ENCODE measurements at places on chromosomes 5 and 9.

- peak; percentile 78 for DNase-seq
These were observed 15.7 kb downstream of the FER start for GRCh38 chr5:108763222-108763916.

GRCh38 chr5:80357671-80358070, 37.9 kb downstream of the SPZ1 start:
- no peak for DNase-seq

DNA sequence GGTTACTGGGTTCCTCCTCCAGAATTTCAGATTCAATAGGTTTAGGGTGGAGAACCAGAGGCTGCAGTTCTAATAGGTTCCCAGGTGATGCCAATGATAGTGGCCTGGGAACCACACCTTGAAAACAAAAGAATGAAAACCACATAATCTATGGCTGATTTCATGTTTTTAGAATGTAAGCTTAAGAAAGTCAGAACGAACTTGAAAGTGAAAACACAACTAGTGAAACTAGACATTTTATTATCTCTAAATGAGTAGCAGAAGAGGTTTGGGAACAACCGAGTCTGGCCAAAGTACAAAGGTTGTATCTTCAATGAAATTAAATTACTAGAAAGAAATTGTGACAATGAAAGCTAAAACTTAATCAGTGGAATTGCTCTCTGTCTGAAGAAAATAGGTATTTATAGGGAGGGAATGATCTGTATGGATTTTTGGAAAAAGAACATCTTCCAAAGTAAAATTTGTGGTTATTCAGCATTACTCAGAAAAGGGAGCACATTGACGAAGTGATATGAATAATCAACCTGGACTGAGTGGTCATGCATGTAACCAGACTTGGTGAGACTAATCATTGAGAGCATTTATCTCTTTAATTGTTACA, 24.9 kb upstream of the CEP120 start:
- no peak for DNase-seq

- no peak for DNase-seq
These were observed 648.7 kb upstream of the CDH18 start for GRCh38 chr5:20636686-20637085.

- no peak for DNase-seq
These were observed 8.2 kb downstream of the IL17B start for GRCh38 chr5:149370878-149371277.

GRCh38 chr5:33901156-33901555, 9.4 kb upstream of the ADAMTS12 start:
- DNase-seq, result no peak

- no peak for DNase-seq
These were observed 9.9 kb upstream of the SPARC start for GRCh38 chr5:151696470-151697061.

DNA sequence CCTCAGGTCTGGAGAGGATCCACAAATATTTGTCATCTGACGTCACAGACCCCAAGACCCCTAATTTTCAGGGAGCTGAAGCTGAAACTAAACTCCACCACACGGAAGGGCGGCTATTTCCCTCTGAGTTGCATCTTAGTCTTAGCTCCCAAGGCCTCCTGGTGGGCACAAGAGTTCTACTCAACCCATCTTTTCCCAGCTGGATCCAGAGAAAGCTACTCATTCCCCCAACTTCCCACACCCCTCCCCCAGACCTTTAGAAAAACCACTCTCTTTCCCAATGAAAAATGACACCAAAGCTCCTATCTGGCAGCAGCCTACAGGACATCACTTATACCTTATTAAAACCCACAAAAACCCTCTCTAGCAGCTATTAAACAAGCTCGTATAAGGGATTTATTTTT, 67.1 kb upstream of the SLC1A1 start:
- no peak for DNase-seq

GRCh38 chr5:126074538-126074937, 348.7 kb upstream of the GRAMD2B start:
- no peak for DNase-seq

GRCh38 chr5:122165559-122166078, 36.3 kb downstream of the ZNF474 start:
- DNase-seq, result no peak

DNA sequence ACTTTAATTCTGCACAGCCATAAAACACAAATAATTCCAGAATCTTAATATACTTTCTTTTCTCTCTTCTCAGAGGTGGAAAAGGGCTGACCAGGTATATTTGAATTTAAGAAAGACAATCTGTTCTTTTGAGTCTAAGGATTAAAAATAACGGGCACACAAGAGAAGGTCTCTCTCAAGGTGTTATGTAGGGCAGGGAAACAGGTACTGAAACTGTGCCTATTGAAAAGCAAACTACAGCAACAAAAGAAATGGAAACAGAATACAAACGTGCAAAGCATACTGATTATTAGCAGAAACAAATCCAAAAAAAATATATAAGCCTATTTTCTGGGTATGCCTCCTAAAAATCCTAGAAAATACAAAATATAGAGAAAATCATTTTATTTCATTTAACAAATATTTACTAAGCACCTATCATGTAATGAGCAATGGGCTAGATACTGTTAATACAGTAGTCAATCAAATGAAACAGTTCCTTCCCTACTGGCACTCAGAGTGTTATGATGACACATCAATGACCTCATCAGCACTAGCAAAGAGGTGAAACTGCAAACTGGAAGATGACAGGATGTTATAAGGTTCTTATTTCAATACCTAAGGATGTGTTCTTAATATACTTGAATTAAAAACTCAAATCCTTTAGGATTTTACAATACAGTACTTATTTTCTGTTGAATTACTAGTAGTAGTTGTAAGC, 87.7 kb downstream of the AUH start:
- DNase-seq, result no peak

DNA sequence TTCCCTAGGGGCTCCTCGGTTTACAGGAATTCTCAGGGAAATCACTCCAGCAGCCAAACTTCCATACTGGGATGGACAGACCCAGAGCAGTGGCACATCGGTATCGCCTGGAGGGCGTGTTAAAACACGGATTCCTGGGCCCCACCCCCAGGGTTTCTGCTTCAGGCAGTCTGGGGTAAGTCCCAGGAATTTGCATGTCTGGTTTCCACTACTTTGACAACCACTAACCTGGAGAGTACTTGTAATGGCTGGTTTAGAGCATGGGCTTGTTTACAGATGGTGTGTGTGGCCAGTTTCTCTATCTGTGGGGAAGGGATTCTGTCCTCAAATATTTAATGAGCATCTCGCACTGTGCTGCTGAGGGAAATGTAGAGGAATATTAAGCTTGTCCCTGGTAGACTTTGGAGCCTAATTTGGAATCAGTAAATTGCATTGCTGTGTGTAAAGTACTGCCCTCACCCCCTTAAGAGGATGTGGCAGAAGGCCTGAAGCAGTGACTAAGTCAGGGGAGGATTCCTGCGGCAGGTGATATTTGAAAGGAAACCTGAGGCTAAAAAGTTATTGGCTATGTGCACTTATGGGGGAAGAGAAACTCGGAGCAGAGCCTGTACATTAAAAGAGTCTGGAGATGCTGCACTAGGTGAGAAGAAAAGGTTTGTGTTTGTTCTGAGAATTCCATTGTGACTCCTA, 18.6 kb upstream of the TJP2 start:
- peak; percentile 33 for DNase-seq

DNA sequence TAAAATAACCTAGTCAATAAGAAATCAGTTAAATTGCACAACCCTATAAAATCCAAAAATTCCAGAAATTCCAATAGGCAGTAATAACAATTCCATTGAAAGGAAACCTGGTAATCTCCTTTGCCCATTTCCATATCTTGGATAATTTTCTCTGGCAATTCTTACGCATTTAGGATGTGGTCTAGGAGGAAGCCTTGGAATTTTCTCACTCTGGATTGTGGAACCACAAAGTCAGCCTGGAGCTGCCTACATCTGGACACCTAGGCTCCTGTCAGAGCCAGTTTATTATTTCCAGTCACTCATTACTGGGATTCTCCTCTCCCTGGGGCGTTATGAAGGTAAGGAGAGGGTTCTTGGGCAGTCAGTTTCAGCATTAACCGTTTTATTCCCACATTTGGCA, 40.3 kb upstream of the GNE start:
- DNase-seq, result no peak

Measured in NCI-H526 treated with DMSO at 0.1 percent for 48 hours (cell line).